Activated effector memory CD4-positive, alpha-beta T cell treated with Interleukin-2 at 50 U/mL for 16 hours (primary cell): ENCODE measurements at places on chromosomes 3 and 15.

DNA sequence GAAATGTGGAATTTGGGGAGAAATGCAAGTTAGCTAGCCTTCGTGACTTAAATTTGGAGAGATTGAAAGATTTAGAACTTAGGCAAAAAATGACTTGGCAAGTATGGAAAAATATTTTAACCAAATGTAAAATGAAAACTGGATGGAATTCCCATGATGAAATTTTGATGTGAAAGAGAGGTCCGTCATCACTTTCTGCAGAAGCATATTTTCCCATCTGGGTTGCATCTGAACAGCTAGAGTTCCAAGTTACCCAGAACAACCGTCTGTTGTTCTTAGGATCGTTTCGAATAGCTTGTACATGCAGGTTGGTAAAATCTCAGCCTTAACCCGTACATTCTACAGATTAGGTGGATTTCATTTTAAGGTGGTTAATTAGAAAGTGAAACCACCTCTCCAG, 136.3 kb downstream of the GHSR start:
- no peak for DNase-seq

DNA sequence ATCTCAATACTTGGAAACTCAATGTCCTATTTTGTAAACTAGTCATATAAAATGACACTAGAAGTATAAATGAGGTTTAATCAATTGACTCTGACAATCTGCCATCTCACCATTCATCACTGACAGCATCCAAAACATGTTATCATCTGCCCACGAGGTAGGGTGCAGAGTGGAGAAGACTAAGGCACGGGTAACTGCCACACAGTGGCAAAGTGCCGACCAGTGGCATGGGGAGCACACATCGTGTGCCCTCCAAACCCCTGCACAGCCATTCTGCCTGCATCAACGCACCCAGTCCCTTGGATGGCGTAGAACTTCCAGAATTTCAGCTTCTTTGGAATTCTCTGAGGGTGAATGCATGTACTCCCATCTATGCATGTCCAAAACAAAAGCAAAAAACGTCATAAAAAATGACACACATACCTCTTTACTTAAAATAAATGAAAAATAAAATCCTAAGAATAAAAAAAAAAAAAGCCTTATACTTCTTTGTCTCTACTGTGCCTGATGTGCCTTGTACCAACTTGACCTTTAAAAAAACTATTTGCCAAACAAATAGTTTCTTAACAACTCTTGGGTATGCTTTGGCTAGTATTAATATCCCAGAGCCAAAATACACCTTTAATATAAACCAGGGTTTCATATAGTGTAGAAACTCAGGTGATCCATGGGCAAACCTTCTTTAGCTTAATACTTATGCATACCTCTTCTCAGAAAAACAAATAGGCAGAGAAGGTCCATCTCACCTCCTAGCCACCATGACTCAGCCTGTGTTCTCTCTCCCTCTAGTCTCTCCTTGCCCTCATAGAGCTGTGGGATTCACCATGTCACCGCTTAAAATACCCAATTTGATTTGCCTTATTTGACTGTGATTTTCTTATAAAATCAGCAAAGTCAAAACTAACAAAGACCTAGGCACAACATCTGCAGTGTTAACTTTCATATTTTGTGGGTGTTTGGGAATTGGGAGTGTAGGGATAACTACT, 12.7 kb downstream of the CPOX start:
- DNase-seq: no peak

DNA sequence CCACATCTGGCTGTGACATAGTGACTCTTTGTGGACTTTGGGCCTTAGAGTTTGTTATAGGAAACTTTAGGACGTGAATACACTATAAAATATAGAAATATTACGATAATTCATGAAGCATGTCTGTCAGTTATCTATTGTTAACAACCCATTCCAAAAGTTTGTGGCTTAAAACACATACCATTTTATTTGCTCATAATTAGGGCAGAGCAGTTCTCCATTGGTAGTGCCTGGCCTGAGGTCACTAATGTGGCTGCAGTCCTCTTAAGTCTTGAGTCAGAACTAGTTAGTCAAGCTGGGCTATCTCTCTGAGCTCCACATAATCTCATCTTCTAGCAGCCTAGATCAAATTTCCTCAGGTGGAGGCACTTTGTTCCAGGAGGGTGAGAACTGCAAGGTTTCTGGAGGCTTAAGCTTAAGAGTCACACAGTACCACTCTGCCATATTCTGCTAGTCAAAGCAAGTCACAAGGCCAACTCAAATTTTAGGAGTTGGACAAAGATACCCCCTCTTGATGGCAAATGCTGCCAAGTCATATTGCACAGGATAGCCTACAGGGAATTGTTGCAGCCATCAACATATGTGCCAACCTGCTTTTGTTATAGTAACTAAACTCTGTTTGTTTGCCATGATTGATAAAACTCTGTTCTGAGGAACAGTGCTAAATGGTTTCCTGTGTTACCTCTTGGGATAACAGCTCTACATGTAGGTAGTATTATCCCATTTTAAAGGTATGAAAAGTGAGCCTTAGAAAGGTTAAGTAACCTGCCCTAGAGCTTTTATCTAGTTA, 8.7 kb downstream of the ATXN7 start:
- DNase-seq: no peak

GRCh38 chr15:45868109-45868691, 233.4 kb downstream of the SQOR start:
- DNase-seq: no peak
